Stimulated activated CD4-positive, alpha-beta T cell treated with anti-CD3 and anti-CD28 coated beads, TNF-alpha, amount 100 ng/mL, for 1 hour (primary cell): ENCODE measurements at places on chromosomes 6 and 20.

DNA sequence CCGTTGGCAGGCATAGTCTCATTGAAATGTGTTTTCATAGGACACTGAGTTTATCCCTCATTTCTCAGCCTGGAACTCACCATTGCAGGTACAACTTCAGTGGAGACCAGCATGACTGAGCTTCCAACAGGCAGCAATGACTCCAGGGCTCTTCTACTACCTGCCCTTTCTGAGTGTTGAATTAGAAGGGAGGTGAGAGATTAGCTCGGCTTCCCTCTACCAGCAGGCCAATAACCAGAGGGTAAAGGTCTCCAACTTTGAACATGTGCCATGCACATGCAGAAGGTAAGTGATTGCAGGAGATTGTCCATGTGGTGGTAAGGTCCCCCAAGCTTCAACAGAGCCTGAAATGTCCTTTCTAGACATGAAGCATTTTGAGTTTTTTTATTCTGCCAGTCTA is 233.8 kb upstream of the SUPT3H start:
- DNase-seq, result no peak

DNA sequence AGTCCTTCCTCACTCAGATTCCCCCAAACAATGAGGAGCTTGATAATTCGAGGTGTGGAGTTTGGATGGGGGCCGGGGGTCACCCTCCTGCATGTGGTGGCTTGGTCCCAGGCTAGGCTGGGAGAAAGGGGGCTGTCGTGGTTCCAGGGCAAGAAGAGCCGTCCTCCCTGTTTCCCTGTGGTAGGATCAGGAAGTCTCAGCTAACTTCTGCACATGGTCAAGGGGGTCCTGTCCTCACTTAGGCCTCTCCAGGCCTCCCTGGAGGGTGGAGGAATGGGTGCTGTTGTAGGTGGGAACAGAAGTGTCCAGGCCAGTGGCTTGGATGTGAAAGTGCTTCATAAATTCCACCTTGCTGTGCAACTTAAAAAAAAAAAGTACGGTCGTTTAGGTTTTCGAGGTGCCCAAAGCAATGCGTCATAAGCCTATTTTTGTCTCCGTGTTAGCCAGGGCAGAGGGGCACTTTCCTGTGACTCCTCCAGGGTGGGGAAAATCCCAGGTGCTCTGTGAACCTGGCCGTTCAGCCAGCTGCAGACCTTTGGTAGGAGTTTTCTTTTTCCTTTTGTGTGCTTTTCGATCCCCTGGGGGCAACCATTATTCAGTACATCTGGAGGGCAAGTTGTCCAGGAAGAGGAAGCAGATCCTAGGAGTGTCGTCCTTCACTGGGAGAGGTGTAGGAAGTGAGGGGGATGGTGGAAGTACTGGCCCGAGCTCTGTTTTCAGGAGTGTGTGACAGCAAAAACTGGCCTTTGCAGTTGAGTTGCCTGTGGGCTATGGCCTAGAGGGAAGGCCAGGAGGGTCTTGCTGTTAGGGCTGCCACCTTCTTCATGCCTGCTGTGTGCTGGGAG is 9.6 kb downstream of the IGF2R start:
- DNase-seq, result no peak

DNA sequence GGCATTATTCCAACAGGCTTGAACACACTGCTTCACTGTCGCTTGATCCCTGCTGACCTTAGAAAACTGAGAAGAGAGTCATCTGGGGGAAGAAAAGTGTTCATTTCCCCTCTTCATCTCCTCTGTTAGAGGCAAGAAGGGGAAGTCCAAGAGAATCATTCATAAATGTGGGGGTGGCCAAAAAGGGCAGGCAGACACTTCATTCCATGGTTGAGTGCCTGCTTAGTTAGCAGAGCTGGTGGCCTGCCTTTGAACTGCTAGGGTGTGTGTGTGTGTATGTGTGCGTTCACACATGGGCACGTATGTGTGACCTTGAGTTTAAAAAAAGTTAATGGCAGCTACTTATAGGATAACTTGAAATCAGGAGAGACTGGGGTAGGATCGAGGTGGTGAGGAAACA is 39.4 kb upstream of the RFPL4B start:
- DNase-seq, result no peak

GRCh38 chr6:53464483-53464882 is 80.4 kb downstream of the GCLC start:
- no peak for DNase-seq

DNA sequence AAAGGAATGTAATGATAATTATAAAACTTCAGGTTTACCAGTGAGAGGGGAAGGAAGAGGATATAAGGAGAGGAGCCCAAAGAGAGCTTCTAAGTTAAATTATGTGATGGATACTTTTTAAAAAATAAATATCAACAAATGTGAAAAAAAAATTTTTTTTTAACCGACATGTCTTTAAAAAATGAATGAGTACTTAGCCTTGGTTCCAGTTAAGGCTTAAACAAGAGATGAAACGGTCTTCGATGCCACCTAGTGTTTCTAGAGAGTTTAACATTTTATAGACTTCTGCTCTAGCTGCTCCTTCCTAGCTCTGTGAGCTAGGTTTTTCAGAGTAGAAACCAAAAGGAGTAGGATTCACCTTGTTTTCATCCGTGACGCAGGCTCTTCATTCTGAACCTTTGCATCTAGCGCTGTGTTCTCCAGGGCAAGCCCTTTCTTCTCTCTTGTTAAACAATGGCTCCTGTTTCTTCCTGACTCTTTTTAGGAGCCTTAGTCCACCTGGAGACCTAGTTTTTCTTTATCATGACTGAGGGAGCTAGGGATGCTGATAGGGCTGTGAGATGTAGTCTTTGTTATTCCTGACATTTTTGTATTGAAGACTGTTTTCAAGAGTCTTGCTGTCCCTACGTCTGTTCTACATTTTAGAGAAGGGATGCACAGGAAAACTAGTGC is 42.4 kb upstream of the GNRH2 start:
- no peak for DNase-seq

GRCh38 chr6:26311012-26311384 is 54.0 kb upstream of the BTN3A2 start:
- DNase-seq, result no peak

- no peak for DNase-seq
Observed at GRCh38 chr6:151498327-151498726, 4.5 kb downstream of the CCDC170 start.
